Hematopoietic multipotent progenitor cell (in vitro differentiated cells): ENCODE measurements at places on chromosomes 3 and 15.

DNA sequence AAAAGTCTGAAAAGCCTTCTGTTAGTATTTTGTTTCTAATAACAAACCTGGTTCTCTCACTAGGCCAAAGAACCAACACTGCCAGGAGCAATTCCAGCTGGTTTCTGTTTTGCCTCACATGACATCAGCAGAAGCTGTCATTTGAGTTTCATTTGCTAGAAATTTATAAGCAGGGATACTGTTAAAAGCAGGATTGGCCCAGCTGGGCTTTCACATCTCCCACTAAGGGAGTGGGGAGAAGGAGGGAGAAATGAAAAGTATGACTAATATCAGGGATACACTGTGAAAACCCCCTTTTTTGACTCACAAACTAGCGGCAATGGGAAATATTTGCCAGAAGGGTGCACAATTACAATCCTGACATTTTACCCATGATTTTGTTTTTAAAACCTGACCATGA lies 5.3 kb downstream of the CCDC80 start:
- DNase-seq = no peak

GRCh38 chr3:32632533-32633265 lies 52.3 kb upstream of the CNOT10 start:
- no peak for DNase-seq

DNA sequence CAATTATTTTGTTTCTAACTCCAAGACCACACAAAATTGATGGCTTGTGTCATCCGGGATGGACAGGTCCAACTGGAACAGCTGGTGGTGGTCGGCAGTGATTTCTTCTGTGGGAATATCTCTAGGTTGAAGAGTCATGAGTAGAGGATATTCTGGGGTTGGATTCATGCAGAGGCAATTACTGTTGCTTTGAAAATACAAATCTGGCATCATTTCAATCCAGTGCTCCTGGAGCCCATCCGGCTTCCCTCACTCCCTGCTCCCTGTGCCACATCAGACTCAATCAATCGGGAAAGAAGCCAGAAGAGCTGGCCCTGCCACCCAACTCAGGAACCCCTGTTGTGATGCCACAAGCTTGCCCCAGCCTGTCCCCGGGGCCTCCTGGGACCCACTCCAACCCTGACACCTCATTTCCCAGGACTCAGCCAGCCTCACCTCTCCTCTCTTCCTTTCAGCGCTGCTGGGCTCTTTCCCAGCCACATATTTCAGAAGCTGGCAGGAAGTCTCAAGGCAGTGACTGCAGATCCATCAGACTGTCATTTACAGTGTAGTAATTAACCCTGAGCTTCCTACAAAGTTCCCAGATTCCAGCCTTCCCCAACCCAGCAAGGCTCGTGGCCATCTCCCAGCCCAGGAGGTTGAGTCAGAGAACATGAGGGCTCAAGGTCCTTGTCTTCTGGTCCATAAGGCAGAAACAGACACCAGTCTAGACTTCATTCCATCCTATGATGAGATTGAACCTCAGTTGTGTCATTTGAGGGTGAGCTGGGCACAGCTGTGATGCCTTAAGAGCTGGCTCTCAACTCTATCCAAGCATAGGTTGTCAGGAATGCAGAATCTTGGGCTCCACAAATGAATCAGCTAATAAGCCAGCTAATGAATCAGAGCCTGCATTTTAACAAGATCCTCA lies 114.0 kb downstream of the FAM174B start:
- no peak for DNase-seq

GRCh38 chr3:142888099-142888480 lies 793 bp downstream of the PCOLCE2 start:
- peak; percentile 61 for DNase-seq

- DNase-seq = no peak
Observed at GRCh38 chr3:187572441-187572840, 97.8 kb downstream of the SST start.

GRCh38 chr15:38549222-38549621 lies 15.4 kb downstream of the RASGRP1 start:
- DNase-seq = no peak

- DNase-seq = no peak
Observed at GRCh38 chr3:146598535-146598934, 6.6 kb downstream of the PLSCR5 start.

DNA sequence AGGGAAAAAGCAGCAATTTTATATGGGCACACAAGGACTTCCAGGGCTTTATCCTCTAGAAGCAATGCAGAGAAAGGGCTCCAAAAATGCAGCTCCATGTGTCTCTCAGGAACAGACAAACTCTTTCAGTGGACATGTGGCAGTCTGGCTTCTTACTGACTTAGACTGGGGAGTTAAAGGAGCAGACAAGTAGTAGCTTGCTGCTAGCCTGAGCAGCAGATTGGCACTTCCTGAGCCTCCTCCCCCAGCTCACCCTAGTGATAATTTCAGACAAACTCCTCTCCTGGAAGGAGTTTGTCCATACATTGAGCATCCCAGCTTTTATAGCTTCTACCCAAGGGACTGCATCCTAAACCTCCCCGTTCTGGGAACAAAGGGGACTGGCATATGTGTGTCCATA lies 101.7 kb upstream of the MANF start:
- DNase-seq = no peak

GRCh38 chr3:35484929-35485530 lies 154.3 kb upstream of the ARPP21 start:
- DNase-seq = no peak

DNA sequence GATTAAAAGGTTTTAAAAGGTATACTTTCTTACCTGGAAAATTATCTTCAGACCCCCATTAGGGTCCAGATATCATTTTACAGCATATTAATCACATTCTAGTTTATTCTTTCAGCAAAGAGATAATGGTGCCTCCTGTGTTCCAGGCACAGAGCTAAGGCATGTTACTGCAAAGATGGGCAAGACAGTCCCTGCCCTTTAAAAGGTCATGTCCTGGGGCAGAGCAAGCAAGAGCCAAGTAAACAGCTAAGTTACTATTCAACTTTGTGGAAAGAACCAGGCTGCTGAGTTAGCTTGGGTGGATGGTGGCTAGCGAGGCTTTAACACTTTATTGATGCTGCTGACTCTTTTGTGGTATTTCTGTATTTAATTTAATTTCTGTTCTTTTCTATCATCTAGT lies 75.0 kb downstream of the LRRC28 start:
- no peak for DNase-seq

DNA sequence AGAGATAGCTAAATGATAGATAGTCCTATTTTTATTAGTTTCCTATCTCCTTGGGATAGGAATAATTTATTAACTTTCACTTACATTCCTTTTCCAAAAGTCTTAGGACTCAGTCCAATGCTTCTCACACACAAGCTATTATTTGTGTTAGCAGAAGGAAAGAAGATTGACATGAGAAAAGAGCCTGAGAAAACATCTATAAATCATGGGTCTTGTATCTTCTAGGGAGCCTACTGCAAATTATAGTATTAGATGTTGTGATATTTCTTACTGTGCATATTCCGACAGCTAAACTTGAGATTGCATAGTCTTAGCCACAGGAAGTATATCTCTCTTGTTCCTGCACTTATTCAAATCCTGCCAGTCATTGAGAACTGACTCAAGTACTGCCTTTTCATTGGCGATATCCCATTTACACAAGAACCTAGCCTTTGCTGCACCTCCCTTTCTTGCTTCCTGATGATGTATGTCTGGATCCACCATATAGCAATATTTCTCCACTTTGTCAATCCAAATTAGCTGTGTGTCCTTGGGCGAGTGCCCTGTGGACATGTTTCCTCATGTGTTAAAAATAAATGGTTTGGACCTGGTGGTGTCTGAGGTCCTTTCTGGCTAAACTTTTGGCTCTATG lies 245.1 kb upstream of the LMCD1 start:
- DNase-seq = no peak

DNA sequence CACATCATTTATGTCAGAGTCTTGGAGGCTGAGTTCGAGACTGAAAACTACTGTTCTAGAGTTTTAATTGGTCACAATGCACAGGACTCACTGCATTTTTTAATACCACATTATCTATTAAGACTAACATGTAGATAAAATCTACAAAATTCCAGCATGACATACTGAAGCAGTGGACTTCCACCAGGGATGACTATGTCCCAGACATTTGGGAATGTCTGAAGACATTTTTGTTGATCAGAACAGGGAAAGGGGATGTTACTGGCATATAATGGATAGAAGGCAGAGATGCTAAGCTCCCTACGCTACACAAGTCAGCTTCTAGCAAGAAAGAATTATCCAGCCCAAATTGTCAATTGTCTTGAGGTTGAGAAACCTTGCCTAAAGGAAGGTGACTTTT lies 419.0 kb upstream of the TGFBR2 start:
- DNase-seq = no peak

DNA sequence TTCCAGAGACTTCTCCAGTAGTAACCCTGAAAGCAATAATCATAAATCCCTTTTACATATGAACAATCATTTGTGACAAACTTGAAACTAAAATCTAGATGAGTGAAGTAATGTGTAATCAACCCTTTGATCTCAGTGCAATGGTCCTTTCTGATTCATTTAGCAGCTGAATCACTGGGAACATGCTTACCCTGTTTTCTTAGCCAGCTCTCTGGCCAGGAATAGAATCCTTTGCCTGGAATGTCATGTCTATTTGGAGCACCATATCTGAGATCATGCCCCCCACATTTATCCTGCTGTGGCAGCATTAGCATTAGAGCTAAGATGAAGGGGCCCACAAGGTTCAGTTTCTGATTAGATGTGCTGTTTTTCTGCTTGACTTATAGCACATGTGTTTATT lies 309.8 kb downstream of the OXSM start:
- DNase-seq = no peak
